Renal pelvis (tissue), 12 donors: ENCODE measurements at places on chromosomes 11 and 22. TPM values are rescaled to one million over a fixed set of nuclear protein-coding genes. Genes with fewer than 3 reads are reported as not detected.

GRCh38 chr11:19433367-19433766, 192.6 kb upstream of the E2F8 start:
- no peak for DNase-seq

DNA sequence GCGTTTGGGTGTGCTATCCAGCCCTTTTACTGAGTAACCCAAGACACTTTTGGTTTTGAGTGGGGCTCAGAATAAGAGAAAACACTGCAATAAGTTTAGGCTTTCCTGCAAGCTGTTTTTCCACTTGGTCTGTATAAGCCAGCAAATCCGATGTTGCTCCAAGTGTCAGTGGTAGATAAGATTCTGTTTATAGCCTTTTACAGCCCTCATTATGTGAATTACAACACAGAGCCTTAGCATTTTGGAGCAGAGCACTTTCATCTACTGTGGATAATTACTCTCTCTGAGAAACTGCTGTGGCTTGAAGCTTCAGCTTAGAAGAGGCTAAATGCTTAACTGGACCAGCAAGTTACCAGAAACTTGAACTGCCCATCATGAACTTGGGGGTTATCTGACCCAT, 601.1 kb downstream of the JRKL start:
- DNase-seq = no peak

DNA sequence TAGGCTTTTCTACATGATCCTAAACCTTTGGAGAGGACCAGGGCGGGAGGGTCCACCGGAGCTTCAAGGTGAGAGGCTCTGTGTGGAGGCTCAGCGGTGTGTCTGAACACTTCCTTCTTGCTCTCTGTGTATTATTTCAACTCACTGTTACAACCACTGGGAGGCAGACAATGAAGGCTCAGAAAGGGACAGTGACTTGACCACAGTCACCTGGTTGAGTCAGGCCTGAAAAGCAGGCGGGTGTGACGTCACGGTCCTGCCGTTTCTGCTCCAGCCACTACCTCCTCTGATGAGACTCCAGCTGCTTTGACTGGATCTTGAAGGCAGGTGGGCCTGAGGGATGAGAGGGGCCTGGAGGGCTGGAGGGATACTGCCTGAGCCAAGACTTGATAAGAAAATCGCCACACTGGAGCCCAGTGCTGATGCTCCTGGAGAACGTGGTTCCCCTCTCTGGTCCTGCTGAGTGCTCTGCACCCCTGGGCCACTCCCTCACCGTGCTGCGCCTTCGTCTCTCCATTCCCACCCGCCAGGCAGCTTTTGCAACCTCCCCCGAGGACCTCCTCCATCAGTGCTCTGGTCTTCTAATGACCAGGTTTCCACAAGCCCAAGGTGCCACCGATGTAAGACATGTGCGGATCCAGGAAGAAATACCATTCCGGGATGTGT, 27.9 kb downstream of the KCNC1 start:
- no peak for DNase-seq

GRCh38 chr11:74988541-74989259, at the start of gene NEU3:
NEU3 (plus strand) TSS chr11:74988933; CDS start chr11:74989061, 128 bp downstream.
- peak; percentile 64 for DNase-seq

- peak; percentile 59 for DNase-seq
Measured at GRCh38 chr11:72352859-72353551, 81.3 kb downstream of the CLPB start.

DNA sequence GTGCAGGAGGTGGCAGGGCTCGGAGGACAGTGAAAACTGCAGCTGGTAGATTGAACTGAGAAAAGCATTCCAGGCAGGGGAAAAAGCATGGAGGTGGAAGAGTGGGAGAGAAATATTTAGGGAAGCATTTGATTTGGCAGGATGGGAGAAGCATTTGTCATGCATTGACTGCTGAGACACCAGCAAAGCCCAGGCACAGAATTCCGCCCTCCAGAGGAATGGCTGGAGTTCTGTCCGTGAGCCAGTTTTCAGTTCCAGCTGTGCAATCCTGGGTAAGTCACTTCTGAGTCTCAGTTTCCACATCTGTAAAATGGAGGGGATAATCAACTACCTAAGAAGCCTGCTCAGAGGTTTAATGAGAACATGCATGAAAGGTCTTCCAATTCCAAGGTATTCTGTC, 4.3 kb upstream of the TSKU start:
- DNase-seq = no peak

DNA sequence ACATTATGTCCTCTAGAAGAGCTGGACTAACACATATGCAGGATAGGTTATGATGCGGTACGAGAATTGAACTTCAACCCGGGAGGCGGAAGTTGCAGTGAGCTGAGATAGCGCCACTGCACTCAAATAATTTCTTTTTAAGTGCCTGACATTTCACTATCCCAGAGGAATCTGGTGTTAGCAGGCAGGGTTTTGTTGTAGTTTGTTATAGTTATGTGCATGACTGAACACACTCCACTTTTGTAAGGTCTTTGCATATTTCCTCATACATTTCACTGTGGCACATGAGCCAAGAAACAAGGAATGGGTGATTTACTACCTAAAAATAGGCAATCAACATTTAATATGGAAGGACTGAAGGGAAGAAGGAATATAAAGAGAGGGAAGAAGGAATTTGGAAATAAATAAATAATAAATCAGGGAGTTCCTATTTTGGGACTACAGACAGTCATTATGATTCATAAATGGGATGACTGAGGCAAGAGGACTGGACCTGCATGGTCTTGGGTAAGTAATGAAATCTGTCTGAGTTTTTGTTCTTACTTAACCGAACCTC, 8.7 kb upstream of the HIPK3 start:
- peak; percentile 38 for DNase-seq

GRCh38 chr11:133955081-133955891, 1.5 kb downstream of the IGSF9B start:
- no peak for DNase-seq

DNA sequence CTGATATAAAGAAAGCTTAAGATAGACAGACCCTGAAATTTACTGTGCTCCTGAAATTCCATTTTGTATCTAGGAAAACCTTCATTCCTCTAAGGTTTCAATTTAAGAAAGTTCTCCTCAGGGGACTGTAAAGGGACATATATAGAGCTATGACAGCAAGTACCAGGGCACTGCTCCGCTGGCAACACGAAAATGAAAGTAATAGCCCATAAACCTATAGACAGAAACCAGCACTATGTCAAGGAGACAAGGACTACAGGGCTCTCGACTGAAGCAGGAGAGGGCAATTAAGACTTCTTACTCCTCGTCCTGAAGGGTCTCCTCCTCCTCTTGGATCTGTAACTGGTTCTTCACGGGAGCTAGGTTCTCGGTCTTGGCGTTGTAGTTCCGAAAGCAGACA, 6.9 kb downstream of the FEZ1 start:
- DNase-seq = no peak

DNA sequence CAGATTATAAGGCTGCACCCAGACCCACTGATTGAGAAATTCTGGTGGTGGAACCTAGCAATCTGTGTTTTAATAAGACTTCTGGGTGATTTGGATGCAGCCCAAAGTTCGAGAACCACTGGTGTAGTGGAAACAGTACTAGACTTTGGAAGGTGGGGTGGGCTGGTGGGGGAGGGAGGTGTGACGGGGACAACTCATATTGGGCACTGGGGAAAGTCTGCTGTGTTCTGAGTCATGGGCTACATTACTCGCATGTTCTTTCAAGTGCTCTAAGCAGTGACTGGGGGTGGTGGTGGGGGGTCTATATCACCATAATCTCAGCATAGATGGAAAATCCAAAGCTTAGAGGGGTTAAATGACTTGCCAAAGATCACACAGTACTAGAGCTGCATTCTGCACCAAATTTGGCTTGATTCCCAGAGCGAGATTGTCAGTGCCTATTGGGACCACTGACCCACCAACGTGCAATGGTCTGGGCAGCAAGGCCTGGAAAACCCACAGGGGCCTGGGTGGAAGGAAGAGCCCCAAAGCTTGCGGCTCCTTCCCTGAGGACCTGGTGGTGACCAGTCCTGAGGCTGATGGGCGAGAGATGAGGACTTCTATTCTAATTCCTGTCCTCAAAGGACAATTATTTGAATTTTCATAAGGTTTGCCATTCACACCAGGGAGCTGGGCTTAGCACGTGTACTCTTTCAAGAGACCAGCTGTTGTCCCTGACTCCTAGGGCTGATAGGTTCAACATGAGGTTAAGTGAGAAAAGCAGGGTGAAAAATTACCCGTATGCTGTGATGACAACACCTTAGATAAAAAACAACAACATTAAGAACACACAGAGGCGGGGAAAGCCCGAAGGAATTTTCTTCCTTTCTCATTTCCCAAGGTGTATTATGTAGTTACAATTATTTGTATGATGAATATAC, 77.5 kb upstream of the NARS2 start:
- no peak for DNase-seq

Gene C11orf58
- 356 TPM for polyA plus RNA-seq

Gene PKNOX2
- polyA plus RNA-seq = 13.4 TPM
